T-helper 2 cell (primary cell): ENCODE measurements at places on chromosomes 12 and 14.
A peak's percentile ranks its signal among the peaks of the same experiment; 100 is the strongest.

DNA sequence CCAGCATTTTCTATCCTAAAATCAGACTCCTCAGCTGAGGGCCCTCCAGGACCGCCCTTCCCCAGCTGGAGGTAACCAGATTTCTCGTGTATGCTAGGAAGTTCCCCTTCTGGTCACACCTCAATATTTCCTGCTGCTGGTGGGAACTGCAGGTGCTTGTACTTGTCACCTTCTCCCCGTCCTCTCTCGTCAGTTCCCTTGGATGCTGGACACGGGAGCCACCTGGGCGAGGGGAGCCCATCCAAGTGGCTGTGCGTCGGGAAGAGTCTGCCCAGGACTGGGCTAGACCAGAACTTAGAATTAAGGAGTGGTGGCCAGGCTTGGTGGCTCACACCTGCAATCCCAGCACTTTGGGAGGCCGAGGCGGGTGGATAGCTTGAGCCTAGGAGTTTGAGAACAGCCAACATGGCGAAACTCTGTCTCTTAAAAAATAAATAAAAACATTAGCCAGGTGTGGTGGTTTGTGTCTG is 23.2 kb upstream of the KIF26A start:
- DNase-seq = no peak

DNA sequence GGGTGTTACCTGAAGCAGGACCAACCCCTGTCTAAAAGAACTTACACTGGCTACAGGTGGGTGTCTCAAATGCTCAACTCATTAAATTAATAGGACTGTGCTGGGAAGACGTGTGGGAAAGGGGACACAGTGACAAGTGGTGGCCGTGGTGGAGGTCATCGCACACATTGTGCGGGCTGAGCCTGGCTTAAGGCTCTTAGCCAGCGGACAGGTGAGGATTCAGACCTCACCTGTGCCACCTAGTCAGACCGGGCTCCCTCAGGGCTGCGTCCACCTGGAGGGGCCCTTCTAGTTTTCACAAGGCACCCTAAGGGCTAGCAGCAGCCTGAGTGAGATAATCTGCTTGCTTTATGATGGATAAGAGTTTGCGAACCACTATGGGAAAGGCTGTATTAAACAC is 125.2 kb upstream of the FKBP4 start:
- DNase-seq = no peak

DNA sequence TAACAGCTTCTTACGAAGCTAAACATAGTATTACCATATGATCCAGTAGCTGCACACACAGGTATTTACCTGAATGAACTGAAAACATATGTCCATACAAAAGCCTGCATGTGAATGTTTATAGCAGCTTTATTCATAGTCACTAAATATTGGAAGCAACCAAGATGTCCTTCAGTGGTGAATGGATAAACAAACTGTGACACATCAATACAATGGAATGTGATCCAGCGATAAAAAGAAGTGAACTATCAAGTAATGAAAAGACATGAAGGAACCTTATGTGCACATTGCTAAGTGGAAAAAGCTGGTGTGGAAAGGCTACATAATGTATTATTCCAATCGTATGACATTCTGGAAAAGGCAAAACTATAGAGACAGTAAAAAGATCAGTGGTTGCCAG is 38.1 kb upstream of the JDP2 start:
- DNase-seq = no peak

DNA sequence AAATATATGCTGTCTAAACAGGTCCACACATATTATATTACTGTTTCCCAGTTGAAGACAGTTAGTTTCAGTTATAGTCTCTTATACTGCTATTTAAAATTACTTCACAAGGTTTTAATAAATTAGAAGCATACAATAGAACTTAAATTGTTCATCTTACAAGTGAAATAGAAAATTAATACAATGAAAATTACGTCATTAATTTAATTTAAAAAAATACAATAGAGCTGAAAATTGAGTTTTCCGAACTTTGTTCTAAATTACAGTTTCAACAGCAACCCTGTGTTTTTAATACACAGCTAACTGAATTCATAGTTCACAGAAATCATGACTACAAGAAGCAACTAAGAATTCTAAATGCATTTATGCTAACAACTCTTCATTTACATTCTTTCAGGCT is 525.7 kb upstream of the FOXG1 start:
- no peak for DNase-seq

- no peak for DNase-seq
These were observed 11.2 kb downstream of the TTC9 start for GRCh38 chr14:70652871-70653270.

GRCh38 chr14:67515386-67516079 is 17.6 kb upstream of the PLEKHH1 start:
- no peak for DNase-seq

- no peak for DNase-seq
These were observed 183.2 kb downstream of the C12orf50 start for GRCh38 chr12:87846045-87846444.

- DNase-seq = no peak
These were observed 2.4 kb upstream of the RNF34 start for GRCh38 chr12:121397521-121397920.

DNA sequence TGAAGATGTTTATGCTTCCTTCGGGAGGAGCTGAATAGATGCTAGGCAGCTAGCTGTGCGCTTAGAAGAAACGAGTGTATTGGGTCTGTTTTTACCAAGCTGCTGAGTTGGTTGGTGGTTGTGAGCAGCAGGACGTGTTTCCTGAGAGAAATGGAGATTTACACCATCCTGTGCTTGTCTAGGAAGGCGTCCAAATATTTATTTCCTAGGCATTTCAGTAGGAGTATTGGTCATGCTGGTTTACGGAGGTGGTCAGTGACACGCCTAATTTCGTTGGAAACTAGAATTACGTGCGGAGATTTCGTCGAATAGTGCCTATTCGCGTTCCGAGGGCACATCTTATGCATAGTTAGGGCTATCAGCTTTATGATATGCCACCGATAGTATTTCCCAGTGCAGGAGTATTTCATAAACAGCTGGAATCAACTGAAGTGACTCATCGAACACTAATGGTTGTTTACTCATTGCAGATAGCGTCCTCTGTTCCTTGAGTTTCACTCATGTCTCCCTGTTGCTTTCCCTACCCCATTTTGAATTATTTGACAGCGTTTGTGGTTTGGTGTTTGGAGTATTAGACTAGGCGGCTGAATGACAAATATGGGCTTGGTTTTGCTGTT is 780 bp downstream of the TBC1D15 start:
- DNase-seq = no peak

DNA sequence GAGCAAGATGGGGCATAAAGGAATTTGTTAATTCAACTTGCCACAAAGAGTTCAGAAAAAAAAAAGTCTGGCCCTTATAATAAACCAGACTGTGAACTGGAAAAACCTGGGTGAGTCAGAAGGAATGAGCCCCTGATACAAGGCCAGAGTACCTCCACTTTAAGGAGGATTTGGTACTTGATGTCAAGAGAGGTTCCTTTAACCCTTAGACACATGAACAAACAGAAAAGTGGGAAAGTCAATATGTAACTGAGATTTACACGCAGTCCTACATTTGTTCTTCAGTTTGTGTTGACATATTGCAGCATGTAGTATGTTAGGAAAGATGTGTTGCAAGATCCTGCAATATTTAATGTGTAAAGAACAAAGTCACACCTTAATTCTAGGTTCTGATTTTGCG is 14.2 kb upstream of the SLC38A4 start:
- no peak for DNase-seq

DNA sequence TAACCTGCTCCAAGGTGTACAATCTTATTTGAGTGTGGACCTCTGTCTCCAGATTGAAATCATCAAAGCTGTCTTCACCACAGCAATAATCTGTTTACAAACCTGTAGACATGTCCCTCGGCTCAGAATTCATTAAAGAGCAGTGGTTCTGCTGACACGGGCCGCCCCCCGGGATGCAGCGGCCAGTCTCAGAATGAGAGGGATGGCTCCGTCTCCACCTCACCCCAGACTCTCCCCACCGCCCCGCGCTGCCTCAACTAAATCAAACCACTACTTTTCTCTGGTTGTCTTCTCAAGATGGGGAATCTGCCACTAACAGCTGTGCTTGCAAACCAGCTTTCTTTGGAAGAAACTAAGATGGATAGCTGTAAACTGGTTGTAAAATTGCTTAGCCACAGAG is 56.2 kb downstream of the SLC15A4 start:
- DNase-seq = no peak

DNA sequence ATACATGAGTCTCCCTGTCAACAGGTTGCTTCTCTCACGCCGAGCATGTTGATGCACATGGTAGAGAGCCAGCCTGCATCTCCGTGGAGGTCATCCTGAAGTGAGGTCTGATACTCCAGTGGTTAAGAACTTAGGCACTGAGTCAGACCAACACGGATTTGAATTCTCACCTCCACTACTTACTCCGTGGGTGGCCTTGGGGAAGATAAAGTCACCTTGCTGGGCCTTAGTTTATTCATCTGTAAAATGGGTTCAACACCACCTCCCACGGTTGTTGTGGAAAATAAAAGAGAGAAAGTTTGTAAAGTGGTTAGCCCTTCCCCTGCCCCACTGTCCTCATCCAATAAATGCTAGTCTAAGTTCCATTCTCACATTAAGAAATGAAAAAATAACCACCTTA is 408.9 kb downstream of the MED13L start:
- DNase-seq = no peak

DNA sequence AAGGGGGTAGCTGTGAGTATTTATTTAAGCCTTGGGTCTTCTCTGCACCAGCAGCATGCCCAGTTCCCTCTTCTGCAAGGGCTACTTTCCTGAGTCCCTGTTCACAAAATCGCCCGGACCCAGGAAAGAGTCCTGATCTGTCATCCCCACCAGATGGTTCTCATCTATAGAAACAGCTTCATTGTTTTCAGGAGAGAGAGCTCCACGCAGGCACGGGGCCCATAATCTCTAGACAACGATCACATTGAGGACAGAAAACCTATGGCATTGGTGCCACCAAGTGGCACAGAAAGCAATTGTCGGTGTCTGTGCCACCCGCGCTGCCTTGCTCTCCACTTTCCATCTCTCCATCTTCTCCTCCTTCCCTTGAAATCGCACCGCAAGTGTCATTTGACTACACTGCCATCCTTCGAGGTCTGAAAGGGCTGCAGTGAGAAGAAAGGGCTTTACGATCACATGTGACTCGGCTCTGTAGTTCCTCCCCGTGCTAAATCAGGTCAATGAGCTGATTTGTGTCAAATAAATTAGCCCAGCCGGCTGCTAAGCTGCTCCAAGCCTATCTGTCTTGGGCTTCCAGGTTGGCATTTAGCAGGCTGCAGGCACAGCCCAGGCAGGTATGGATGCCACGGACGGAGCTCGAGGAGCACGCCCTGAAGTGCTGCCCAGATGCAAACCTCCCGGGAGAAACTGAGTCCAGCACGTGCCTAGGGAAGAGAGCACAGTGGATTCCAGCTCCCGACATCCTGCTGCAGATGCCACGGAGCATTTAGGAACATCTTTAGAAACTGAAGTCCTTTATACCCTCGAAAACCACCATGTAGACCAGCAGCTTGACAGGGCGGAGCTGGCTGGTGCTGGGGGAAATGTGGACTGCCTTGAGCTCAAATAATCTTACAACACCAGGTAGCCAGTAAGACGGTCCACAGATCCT is 28.8 kb downstream of the SPRING1 start:
- DNase-seq = peak; percentile 70

DNA sequence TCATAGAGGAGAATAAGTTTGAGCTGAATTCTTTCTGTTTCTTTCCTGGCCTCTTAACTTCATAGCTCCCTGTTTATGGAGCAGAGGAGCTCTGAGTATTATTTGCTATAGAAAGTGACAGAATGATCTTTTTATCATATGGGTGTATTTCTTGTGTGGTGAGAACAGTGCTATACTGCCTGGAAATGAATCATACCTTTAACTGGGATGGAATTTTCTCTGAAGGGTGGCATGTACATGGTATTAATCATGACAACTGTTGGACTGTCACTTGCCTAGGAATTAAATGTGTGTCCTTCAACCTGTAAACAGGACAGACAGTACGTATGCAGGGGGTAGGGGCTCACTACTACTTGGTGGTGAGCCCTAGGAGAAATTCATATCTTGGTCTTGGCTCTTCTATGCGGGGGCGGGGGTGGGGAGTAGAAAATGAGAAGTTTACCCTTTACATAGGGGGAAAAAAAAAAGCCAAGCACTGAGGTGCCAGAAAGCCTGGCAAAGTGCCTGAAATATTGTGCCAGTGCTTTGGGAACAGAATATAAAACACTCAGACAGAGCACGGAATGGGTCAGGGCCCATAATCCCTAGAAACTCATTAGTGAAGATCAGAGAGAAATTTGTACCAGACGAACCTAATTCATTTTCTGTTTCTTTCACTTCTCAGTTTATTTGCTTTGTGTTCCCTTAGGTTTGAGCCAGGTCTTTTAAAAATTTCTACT is 33.8 kb downstream of the ARMH4 start:
- DNase-seq = no peak

DNA sequence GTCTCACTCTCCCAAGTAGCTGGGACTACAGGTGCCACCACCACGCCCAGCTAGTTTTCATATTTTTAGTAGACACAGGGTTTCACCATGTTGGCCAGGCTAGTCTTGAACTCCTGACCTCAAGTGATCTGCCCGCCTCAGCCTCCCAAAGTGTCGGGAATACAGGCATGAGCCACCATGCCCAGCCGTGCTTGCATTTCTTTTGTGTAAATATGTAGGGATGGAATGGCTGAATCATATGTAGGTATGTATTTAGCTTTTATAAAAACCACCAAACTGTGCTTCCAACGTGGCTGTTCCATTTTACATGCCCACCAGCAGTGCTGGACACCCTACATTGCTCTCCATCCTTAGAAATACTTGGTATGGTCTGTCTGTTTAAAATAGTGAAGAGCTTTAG is 32.8 kb upstream of the CLMN start:
- DNase-seq = no peak

GRCh38 chr12:24911271-24911791 is 37.6 kb downstream of the BCAT1 start:
- DNase-seq = no peak

DNA sequence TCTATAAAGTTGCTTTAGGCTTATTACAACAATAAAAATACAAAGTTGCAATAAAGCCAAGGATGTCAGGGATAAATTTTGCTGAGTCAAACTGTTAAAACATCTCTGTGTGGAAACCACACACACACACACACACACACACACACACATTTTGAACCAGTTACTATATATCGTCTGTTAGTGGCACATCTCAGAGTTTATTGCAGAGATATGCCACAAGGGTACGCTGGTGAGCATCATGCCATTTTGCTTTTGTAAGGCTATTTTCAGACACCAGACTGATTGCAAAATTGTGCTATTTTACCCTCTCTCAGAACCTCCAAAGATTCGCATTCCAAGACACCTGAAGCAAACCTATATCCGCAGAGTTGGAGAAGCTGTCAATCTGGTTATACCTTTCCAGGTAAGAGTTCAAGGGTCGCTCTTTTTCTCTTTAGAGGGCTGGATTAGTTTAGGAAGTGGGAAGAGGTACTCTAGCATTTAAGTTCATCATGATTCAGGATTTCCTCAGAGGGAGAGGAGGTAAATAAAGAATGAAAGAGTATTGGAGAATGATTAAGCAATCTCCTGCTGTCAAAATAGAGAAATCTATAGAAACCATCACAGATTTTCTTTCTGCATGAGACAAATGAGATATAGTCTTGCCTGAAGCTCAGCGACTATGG is 27.3 kb upstream of the CHPT1 start:
- DNase-seq = peak; percentile 26

GRCh38 chr12:107948391-107948945 is 174.0 kb downstream of the ASCL4 start:
- no peak for DNase-seq
